Body of pancreas (tissue), 4 donors: ENCODE measurements at places on chromosomes 5 and 9.

- H3K27ac ChIP-seq, result peak overlapping the region; percentile 73
- H3K4me1 ChIP-seq, result peaks cover 53% of the 10 kb centered on the region
- no peak overlapping the region for H3K4me3 ChIP-seq
- no peaks in the 10 kb centered on the region for H3K36me3 ChIP-seq
- DNase-seq, result peak; percentile 53
Measured at GRCh38 chr5:137666461-137666850, 69.4 kb downstream of the KLHL3 start.

- DNase-seq, result no peak
- no peaks in the 10 kb centered on the region for H3K27me3 ChIP-seq
- H3K4me1 ChIP-seq, result peaks cover 4% of the 10 kb centered on the region
- H3K4me3 ChIP-seq, result no peak overlapping the region
Measured at GRCh38 chr9:78267889-78268288, 29.0 kb upstream of the PSAT1 start.

GRCh38 chr9:72794946-72795345, 157.9 kb downstream of the ALDH1A1 start:
- no peaks in the 10 kb centered on the region for H3K27me3 ChIP-seq
- H3K27ac ChIP-seq, result no peak overlapping the region
- no peak for DNase-seq
- H3K4me3 ChIP-seq, result no peak overlapping the region
- H3K36me3 ChIP-seq, result no peaks in the 10 kb centered on the region

DNA sequence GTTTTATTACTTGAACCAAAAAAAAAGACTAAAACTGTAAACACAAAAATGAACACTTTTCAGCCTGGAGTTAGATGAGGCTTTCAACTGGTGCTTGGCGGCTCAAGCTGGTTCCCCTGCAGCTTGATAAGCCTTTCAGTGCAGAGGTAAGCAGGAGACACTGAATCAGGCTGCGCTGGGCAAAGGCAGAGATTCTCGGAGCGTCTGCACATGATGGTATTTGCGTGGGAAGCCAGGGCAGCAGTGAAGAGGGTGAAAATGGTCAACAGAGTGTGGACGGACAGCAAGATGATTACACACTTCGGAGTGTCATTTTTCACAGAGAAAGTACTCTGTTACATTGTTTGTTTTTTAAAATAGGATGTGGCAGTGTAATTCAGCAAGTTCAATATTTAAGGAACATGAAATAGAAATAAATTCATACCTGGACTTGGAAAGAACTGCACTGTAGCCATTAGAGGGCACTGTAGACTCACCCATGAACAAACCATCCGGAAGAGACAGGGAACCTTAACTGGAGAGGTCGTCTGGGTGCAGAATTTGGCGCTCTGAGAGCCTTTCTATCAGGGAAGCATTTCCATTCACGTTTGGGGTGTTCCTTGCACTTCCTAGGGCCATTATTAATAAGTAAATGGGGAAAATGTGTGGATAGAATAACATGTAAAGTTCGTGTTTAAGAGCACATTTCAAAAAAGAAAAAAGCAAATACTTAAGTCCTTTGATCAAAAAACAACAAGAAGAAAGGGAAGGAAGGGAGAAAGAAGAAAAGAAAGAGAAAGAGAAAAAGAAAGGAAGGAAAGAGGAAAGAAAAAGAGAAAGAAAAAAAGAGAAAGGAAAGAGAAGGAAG, 69.8 kb downstream of the ICE1 start:
- DNase-seq, result no peak
- H3K27me3 ChIP-seq, result no peaks in the 10 kb centered on the region
- H3K27ac ChIP-seq, result no peak overlapping the region
- peaks cover 1% of the 10 kb centered on the region for H3K36me3 ChIP-seq

- H3K27ac ChIP-seq, result no peak overlapping the region
- peaks cover 49% of the 10 kb centered on the region for H3K4me1 ChIP-seq
- DNase-seq, result no peak
- no peak overlapping the region for H3K4me3 ChIP-seq
- no peaks in the 10 kb centered on the region for H3K36me3 ChIP-seq
- no peaks in the 10 kb centered on the region for H3K27me3 ChIP-seq
Measured at GRCh38 chr5:73652391-73652790, 26.4 kb downstream of the ARHGEF28 start.

GRCh38 chr5:60765019-60765709, 65.2 kb upstream of the DEPDC1B start:
- H3K36me3 ChIP-seq, result no peaks in the 10 kb centered on the region
- H3K4me3 ChIP-seq, result no peak overlapping the region
- DNase-seq, result no peak
- H3K27ac ChIP-seq, result no peak overlapping the region

DNA sequence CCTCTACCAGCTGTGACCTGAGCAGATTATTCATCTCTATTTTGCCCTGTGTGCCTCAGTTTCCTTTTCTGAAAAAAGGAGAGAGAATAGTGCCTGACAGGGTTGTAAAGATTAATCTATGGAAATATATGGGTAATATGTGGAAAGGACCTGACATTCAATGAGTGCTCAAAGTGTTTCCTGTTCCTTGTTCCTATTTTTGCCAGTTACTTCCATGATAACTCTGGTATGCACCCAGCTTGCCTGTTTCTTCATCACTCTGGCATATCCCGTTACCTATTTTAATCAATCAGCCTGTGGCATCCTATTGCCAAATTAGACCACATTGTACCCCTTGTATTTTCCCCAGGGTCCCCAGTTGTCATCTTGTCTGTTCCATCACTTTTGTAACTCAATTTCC, 3.6 kb upstream of the ARAP3 start:
- H3K4me1 ChIP-seq, result peaks cover 13% of the 10 kb centered on the region
- DNase-seq, result no peak
- H3K4me3 ChIP-seq, result no peak overlapping the region
- no peaks in the 10 kb centered on the region for H3K27me3 ChIP-seq
- no peak overlapping the region for H3K27ac ChIP-seq

GRCh38 chr9:20022410-20022809, 233.6 kb upstream of the SLC24A2 start:
- H3K4me1 ChIP-seq, result peaks cover 29% of the 10 kb centered on the region
- no peak overlapping the region for H3K4me3 ChIP-seq
- H3K27me3 ChIP-seq, result no peaks in the 10 kb centered on the region
- H3K27ac ChIP-seq, result no peak overlapping the region

- H3K36me3 ChIP-seq, result no peaks in the 10 kb centered on the region
- no peak for DNase-seq
- H3K27ac ChIP-seq, result no peak overlapping the region
- H3K4me1 ChIP-seq, result no peaks in the 10 kb centered on the region
Measured at GRCh38 chr9:131112374-131113154, 12.8 kb upstream of the NUP214 start.

GRCh38 chr9:91305596-91306295, 56.0 kb downstream of the AUH start:
- H3K27me3 ChIP-seq, result no peaks in the 10 kb centered on the region
- H3K36me3 ChIP-seq, result peaks cover 2% of the 10 kb centered on the region
- H3K4me3 ChIP-seq, result no peak overlapping the region
- H3K4me1 ChIP-seq, result peaks cover 42% of the 10 kb centered on the region
- DNase-seq, result no peak

- no peak overlapping the region for H3K4me3 ChIP-seq
- H3K36me3 ChIP-seq, result peaks cover 13% of the 10 kb centered on the region
- H3K27me3 ChIP-seq, result no peaks in the 10 kb centered on the region
- DNase-seq, result no peak
- peaks cover 41% of the 10 kb centered on the region for H3K4me1 ChIP-seq
Measured at GRCh38 chr9:69215774-69216485, 41.9 kb downstream of the TJP2 start.

GRCh38 chr5:9540791-9541190, 5.1 kb downstream of the SEMA5A start:
- no peaks in the 10 kb centered on the region for H3K27me3 ChIP-seq
- peaks cover 5% of the 10 kb centered on the region for H3K4me1 ChIP-seq
- DNase-seq, result no peak
- H3K27ac ChIP-seq, result no peak overlapping the region
- no peaks in the 10 kb centered on the region for H3K36me3 ChIP-seq
- H3K4me3 ChIP-seq, result no peak overlapping the region

GRCh38 chr9:112043423-112043822, 131.7 kb downstream of the SUSD1 start:
- H3K4me3 ChIP-seq, result no peak overlapping the region
- H3K27ac ChIP-seq, result no peak overlapping the region
- no peaks in the 10 kb centered on the region for H3K27me3 ChIP-seq
- H3K36me3 ChIP-seq, result no peaks in the 10 kb centered on the region

DNA sequence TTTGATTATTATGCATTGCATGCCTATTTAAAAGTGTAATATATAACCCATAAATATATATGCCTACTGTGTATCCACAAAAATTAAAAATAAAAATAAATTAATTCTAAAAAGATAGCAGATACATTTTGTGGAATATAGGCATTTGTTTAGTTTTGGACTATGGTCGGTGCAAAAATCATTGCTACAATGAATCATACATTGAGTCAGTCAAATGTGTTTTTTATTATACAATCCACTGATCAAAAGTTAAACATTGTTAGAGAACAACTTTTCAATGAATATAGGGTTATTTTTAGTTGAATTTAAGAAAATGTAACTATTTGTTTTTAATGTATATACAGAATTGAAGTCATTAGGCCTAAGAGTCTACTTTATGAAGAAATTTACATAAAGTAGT, 885.9 kb downstream of the EFNA5 start:
- no peak for DNase-seq
- no peaks in the 10 kb centered on the region for H3K4me1 ChIP-seq
- no peaks in the 10 kb centered on the region for H3K36me3 ChIP-seq
- no peak overlapping the region for H3K27ac ChIP-seq

- no peak for DNase-seq
- no peaks in the 10 kb centered on the region for H3K27me3 ChIP-seq
- no peak overlapping the region for H3K4me3 ChIP-seq
Measured at GRCh38 chr5:141941779-141942178, 16.2 kb downstream of the PCDH12 start.

DNA sequence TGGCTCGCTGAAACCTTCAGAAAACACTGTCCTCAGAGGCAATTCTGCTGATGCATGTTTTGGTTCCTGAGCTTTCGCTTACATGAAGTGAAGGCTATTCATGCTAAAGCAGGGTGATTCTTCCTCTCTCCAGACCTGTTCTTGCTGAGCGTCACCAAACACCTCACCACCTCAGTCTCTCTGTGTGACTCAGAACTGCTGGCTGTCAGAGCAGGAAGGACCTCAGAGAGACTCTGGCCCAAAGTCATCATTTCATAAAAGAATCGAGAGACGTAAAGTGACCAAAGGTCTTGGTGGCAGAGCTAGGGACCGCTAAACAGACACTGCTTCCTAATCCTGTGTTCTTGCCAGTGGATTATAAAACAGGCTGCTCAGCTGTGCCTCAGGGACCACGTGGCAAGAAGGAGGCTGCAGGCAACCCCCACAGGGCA, 73.8 kb downstream of the LHFPL2 start:
- H3K27me3 ChIP-seq, result no peaks in the 10 kb centered on the region
- DNase-seq, result no peak
- peaks cover 11% of the 10 kb centered on the region for H3K4me1 ChIP-seq
- H3K36me3 ChIP-seq, result no peaks in the 10 kb centered on the region

DNA sequence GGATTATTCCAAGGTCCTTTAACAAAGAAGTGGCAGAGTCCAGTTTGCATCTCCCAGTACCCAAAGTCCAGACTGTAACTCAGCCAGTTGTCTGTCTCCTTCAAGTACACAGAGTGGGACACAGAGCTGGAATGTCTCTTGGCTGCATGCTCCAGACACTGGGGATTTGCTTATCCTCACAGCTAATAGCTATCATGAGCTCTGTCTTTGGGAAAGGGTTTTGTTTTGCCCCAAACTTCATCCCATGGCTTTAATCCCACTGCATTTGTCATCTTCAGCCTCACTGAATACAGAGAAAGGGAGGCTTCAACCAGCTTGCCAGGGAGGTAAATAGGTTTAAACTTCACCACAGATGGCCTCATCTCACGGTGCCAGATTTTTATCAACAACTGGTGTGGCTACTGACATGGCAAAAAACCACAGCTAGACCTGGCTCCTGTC, 412.2 kb upstream of the SLC24A2 start:
- peak overlapping the region; percentile 76 for H3K27ac ChIP-seq
- H3K27me3 ChIP-seq, result no peaks in the 10 kb centered on the region
- peak; percentile 69 for DNase-seq

GRCh38 chr9:132547976-132548730, 34.3 kb upstream of the BARHL1 start:
- no peak overlapping the region for H3K4me3 ChIP-seq
- H3K36me3 ChIP-seq, result no peaks in the 10 kb centered on the region
- no peak for DNase-seq

DNA sequence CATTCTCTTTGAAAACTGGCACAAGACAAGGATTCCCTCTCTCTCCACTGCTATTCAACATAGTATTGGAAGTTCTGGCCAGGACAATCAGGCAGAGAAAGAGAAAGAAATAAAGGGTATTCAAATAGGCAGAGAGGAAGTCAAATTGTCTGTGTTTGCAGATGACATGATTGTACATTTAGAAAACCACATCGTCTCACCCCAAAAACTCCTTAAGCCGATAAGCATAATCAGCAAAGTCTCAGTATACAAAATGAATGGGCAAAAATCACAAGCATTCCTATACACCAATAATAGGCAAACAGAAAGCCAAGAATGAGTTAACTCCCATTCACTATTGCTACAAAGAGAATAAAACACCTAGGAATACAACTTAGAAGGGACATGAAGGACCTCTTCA, 21.0 kb upstream of the EPB41L4A start:
- no peak overlapping the region for H3K4me3 ChIP-seq
- H3K4me1 ChIP-seq, result no peaks in the 10 kb centered on the region
- H3K27ac ChIP-seq, result no peak overlapping the region
- no peak for DNase-seq
- H3K27me3 ChIP-seq, result no peaks in the 10 kb centered on the region

- no peak overlapping the region for H3K4me3 ChIP-seq
Measured at GRCh38 chr5:157959370-157959769, 100.4 kb upstream of the CLINT1 start.

GRCh38 chr5:75059912-75060545, 7.7 kb upstream of the GCNT4 start:
- no peak for DNase-seq
- H3K4me1 ChIP-seq, result no peaks in the 10 kb centered on the region
- no peak overlapping the region for H3K27ac ChIP-seq
- no peaks in the 10 kb centered on the region for H3K27me3 ChIP-seq

DNA sequence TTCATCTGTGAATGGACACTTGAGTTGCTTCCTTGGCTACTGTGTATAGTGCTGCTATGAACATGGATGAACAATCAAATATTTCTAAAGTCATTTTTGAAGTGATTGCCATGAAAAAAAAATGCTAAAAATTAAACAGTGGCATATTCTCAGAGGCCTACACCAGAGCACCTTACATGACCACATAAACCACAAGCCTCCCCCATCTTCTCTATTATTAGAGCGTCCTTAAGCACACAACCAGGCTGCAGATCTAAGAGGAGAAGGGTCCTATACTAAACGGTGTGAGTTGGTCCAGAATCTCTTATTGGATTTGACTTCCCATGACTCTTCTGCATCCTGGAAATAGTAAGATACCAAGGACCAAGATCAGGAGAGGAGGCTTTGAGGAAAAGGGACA, 34.3 kb downstream of the PCA3 start:
- H3K36me3 ChIP-seq, result no peaks in the 10 kb centered on the region
- H3K27ac ChIP-seq, result no peak overlapping the region
- no peak overlapping the region for H3K4me3 ChIP-seq
- H3K27me3 ChIP-seq, result no peaks in the 10 kb centered on the region

DNA sequence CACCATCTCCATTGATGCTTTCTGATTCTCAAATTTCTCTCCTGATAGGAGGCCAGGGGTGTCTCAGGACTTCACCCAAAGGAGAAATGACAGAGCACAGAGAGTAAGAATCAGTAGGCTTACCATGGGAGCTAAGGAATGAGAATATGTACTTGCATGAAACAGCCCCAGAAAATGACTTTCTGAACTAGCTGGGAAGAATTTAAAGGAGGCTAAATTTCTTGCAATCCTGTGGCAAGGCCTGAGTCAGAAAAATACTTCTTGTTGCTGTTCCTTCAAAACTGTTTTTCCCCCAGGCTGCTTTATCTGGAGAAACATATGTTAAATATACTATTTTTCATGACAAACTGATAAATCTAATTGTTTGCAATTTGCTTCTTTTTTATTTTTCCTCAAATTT, 53.4 kb upstream of the FBXL7 start:
- H3K27me3 ChIP-seq, result no peaks in the 10 kb centered on the region
- no peaks in the 10 kb centered on the region for H3K36me3 ChIP-seq
- H3K27ac ChIP-seq, result no peak overlapping the region
- H3K4me3 ChIP-seq, result no peak overlapping the region
